Stimulated activated CD4-positive, alpha-beta T cell treated with anti-CD3 and anti-CD28 coated beads, Interleukin-1b, Interleukin-23, amount 100 ng/mL, for 1 hour (primary cell): ENCODE measurements at places on chromosomes 2 and 18.

DNA sequence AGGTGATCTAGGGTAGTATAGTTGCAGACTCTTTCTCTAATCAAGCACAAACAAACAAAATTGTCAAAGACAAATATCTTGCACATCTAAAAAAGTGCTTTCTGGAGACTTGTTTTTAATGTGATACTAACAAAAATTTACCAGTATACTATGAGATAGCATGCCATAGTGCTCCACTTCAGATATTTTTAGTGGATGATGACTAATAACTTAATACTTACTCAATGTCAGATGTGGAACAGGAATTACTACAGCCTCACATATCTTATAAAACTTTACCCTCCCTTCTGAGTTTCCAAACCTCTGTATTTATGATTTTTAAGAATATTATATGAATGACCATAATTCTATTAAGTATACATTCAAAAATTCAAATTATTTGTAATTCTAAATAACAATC is 1162.0 kb upstream of the SLC39A10 start:
- no peak for DNase-seq

DNA sequence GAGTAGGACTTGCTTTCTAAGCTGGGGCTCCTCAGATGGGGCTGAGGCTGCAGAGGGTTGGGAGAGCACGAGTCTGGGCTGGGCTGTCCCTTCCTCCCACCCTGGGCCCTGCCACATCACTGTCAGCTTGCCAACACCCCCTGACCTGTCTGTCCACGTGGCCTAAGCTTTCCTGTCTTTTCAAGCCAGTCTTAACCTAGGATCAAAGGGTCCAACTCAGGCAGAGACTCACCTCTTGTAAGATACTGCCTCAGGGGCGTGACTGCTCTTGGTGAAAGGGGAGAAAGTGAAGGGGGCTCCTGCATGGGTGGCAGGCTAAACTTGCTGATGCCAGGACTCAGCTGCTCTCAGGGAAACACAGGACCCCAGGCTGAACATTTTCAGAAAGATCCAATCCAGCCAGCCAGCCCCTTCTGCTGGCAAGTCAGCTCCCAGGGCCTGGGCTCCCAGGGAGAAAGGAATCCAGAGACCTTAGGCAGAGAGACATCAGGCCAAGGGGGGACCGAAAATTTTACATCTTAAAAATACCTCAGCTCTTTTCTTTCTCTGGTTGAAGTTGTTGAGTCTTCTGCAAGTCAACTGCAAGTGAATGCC is 144.2 kb upstream of the ID2 start:
- no peak for DNase-seq

DNA sequence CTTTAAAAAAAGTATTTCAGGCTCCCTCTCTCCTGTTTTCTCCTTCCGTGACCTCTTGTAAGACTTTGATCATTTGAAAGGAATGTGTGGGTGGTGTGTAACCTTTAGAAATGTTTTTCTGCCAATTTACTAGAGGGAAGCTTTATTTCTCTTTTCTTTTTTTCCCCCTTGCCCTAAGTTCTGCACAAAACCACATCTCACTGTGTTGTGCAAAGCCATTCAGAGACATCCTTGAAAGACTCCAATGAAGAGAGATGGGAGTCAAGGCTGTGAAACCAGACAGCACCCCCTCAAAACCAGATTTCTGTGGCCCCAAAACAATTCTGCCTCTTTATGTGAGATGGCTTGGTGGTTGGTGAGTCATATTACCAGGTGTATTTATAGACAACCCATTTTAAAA is 184.6 kb upstream of the ERBB4 start:
- DNase-seq: no peak

DNA sequence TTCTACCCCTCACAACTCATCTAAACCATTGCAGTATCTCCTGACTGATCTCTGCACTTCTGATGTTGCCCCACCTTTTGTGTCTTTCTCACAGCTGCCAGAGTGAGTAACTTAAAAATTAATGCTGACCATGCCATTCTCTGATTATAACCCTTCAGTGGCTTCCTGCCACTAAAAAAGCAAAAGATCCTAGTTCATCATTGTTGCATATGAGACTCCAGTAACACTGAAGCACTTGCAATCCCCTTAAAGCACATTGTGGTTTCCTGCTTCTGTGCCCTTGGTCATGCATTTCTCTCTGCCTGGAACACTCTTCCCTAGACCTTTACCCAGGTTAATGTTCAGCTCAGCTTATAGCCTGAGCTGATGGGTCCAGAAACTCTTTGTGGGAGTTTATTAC is 95.1 kb upstream of the WDSUB1 start:
- DNase-seq: no peak

GRCh38 chr2:85259101-85259590 is 68.6 kb downstream of the TGOLN2 start:
- DNase-seq: no peak

DNA sequence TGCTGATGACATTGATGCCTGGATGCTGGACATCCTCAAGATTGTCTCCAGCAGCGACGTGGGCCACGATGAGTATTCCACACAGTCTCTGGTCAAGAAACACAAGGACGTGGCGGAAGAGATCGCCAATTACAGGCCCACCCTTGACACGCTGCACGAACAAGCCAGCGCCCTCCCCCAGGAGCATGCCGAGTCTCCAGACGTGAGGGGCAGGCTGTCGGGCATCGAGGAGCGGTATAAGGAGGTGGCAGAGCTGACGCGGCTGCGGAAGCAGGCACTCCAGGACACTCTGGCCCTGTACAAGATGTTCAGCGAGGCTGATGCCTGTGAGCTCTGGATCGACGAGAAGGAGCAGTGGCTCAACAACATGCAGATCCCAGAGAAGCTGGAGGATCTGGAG is 94.1 kb upstream of the EML6 start:
- no peak for DNase-seq

GRCh38 chr2:6872394-6872793 is 5.2 kb upstream of the RSAD2 start:
- no peak for DNase-seq

GRCh38 chr18:59996370-59996966 is 96.7 kb downstream of the PMAIP1 start:
- no peak for DNase-seq

DNA sequence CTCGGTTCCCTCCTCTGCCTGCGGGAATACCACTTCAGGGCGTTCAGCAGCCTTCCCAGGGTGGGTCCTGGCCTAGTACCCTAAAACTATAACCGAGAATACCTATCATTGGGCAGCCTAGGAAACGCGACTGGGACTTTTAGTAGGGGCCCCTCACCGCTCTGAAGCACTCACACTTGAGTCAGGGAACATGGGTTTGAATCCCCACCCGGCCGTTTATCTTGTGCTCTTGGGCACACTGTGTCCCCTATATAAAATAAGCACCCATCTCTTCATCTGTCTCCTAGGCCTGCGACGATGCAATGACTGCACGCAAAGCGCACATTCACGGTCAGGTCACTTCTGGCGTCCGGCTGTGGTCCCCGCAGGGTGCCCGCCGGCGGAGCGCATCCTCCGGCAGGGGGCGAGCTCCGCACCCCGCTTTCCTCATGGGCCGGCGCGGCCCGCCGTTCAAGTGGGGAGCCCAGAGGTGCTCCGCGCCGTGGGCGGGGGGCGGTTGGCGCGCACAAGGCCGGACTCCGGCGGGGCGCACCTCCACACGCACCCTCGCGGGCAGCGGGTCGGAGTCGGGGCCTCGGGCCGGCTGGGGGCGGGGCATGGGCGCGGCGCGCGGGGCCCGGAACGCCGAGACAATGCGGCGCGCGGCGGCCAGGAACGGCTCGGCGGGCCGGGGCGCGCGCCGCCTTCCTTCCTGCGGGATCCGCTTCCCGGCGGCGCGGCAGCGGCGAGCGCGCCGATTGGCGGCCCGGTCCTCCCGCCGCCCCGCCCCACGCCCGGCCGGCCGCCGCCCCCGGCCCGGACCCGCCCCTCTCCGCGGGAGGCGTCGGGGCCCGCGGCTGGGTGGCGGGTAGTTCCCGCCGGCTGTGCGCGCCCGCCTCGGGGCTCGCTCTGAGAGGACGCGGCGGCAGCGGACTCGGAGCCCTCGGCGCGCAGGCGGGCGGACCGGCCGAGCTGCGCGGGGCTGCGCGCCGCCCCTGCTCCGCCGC is at the start of gene ASAP2:
Gene ASAP2, plus strand, starts transcription at position 850 of the 986 bp plus-strand sequence. CDS start 293 bp downstream, outside the sequence.
- no peak for DNase-seq

- no peak for DNase-seq
These were observed 5.2 kb downstream of the EML6 start for GRCh38 chr2:54728669-54729120.

DNA sequence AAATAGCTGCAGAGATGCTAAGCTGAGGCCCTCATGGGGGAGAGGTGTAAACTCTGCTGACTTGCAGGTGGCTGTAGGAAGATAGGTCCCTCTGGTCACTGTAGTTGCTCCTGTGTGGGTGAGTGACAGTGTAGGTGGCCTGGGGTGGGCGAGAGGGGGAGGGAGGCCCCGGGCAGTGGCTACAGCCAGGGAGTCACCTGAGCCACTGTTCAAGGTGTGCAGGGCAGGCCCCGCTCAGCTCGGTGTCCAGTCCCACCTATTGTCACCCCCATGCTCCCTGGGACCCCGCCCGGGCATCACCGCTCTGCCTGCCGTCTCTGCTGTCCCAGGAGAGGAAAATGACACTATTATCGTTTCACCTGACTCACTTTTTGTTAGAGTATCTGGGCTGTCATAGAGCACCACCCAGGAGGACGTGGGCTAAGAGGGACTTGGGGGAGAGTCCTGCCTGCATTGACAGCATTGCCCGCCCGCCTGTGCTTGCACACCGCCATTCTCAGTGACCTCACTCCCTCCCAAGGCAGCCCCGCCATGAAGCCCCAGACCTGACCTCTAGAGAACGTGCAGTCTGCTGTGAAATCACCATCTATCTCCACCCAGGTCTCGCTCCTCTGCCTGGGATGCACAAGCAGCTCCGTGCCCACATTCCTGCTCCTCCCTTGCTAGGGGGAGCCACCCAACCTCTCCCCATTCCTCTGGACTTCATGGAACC is 29.2 kb downstream of the COPS9 start:
- DNase-seq: no peak

- no peak for DNase-seq
These were observed 2.2 kb downstream of the RTP5 start for GRCh38 chr2:241871538-241872312.

GRCh38 chr18:13712400-13713131 is 13.8 kb downstream of the FAM210A start:
- DNase-seq: no peak

GRCh38 chr2:62947403-62947802 is 103.2 kb upstream of the OTX1 start:
- DNase-seq: no peak

DNA sequence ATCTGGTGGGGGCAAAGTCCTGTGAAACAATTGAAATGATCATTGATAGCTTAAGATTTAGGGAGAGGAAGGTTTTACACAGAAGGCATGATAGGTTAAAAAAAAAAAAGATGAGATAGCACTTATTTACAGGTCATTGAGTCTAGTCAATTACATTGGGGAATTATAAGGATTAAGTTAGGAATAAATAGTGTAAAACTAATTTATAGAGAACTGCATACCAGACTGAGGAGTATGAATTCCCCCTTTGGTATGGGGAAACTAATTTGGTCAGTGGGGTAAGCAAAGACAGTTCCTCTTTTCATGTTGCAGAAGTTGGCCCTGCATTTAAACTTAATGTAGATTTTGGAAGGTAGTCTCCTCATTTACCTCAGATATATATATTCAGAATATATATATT is 10.8 kb downstream of the GLS start:
- DNase-seq: no peak

- no peak for DNase-seq
These were observed 224.5 kb downstream of the UXS1 start for GRCh38 chr2:105969552-105969951.

DNA sequence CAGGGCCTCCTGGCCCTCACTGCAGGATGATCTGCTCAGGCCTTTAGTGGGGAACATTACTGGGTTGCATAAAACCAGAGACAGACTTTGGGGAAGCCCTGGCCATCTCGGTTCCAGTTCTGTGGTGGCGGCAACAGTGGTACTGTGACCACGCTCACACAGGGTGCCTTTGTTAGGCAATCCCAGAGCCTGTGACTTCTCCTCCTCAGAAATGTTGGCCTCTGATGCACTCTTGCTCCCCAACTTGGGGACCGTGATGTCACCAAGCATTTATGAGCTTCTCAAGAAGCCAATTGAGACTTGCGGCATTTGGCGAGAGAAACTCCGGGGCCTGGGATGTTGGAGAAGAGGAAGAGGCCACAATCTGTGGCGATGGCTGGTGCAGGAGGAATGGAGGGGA is 80.9 kb upstream of the PKDCC start:
- no peak for DNase-seq

GRCh38 chr2:144402251-144402650 is 117.7 kb downstream of the ZEB2 start:
- DNase-seq: no peak

- DNase-seq: no peak
These were observed 10.5 kb upstream of the IL1A start for GRCh38 chr2:112794841-112795240.

DNA sequence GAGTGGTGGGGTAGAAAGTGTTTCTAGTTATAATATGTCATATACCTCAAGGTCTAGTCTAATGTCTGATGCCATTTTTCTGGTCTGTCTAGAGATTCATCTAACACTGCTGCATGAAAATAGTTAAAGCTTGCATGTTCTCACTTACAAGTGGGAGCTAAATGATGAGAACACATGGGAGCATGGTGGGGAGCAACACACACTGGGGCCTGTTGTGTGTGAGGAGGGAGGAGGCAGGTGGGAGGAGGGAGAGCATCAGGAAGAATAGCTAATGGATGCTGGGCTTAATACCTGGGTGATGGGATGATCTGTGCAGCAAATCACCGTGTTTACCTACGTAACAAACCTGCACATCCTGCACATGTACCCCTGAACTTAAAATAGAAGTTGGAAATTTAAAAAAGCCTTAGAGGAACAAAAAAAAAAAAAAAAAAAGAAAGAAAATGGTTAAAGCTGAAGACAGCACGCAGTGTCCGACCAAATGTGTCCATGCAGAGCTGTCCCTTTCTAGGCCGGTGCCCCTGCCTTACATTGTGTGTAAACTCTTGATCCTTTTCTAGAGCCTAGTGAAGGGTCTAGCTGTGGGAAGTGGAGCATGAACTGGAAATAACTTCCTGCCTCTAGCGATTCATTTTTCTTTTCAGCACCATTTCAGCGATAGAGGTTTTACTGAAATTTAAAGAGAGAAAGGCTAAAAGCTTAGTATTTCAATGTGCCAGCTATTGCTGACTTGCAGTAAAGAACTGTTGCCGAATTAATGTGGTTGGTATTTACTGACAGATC is 94.0 kb downstream of the FMNL2 start:
- DNase-seq: no peak

GRCh38 chr2:173028671-173029070 is 47.0 kb upstream of the MAP3K20 start:
- no peak for DNase-seq
